ENCODE measurements at places on chromosomes 1 and 21.

DNA sequence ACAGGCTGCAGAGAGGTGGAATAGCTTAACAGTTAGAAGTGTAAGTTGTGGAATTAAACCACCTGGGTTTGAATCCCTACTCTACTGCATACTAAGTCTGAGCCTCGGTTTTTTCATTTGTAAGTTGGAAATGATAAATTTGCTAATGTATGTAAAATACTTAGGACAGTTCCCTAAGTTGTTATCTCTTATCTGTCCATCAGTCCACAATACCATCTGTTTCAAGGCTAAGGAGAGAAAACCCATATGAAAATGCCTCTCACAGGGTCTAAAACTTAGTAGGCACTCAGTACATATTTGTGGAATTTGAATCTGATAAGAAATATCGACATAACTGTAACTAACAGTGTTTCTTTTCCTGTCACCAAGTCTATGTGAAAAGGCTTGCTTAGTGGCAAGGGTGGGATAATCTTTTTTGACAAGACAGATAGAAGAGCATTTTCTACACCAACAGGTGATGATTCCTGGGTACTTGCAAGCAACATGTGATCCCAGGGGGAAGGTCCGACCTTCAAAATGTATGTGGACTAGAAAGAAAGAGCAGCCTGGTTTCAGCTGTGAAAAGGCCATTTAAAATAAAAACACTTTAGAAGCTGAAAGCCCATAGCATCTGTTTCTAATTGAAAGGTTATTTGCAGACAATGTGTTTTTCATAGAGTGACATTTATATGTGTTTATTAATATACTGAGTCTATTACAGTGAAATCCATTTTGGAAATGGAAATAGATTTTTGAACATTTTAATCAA lies 202.9 kb downstream of the HHAT start:
- no peak for DNase-seq

DNA sequence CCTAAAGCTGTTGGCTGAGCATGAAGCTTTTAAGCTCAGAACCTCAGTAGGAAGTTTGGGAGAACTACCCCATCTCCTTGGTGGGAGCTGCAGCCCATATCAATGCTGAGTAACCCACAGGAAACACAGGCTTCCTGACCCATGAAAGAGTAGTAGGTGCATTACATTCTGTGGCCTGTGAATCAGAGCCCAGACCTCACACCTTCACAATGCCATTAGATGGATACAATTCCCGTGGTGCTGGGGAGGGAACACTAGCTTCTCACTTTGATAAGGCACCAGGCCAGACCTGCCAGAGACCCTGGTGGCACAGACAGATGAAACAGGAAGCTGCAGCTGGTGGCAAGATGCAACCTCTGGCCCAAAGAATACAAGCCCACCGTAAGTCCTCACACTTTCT lies 308.8 kb downstream of the NPHP4 start:
- DNase-seq, result no peak

- no peak for DNase-seq
These were observed 694 bp downstream of the TMEM167B start for GRCh38 chr1:109091078-109091838.

- no peak for DNase-seq
These were observed 892.5 kb downstream of the PLA2G4A start for GRCh38 chr1:187721216-187721615.

DNA sequence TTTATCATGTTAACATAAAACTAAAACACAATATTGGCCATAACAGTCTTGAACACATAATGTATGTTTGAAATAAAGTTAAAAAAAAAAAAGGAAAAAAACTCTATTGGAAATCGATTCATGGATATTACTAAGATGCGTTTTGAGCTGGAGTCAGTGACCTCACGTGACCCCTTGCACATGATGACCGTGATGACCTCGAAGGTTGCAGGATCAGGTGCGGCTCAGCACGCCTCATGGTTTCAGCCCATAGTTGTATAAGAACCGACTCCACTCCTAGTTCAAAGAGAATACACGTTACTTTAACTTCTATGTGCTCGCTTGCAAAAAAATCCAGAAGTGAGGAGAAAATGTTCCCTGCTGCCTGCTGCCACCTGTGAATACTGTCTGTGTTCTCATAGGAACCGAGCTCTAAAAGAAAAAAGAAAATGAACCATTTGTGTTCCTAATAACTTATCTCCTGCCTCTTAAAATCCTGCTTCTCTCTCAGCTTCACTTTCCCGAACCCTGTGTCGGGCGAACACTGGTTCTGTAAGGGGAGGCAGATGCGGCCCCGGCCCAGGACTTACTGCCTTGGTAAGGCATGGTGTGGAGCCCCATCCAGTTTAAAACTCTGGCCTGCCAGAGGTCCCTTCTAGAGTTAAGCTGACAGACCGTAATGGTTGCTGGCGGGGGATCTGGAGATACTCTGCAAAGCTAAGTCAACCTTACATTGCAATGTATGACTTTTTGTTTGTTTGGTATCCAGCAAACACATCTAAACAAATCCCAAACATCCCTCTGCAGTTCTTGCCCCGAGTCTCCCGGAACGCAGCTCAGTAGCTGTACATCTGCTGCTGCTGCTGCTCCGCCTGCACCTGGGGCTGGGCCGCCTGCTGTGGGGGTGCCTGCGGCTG lies 33.8 kb upstream of the RIPK4 start:
- no peak for DNase-seq

GRCh38 chr1:243638186-243638585 lies 211.9 kb downstream of the AKT3 start:
- DNase-seq, result no peak
